Substantia nigra (tissue), 51 donors: ENCODE measurements at places on chromosomes 5 and 9.

GRCh38 chr9:117413346-117414219 lies 1.3 kb downstream of the ASTN2 start:
- no peak for DNase-seq

GRCh38 chr9:79681576-79681975 lies 109.8 kb downstream of the TLE4 start:
- no peak for DNase-seq

- DNase-seq: no peak
These were observed 548.4 kb upstream of the ZNF608 start for GRCh38 chr5:125294844-125295243.

- no peak for DNase-seq
These were observed 102.1 kb upstream of the CEP78 start for GRCh38 chr9:78133751-78134150.

DNA sequence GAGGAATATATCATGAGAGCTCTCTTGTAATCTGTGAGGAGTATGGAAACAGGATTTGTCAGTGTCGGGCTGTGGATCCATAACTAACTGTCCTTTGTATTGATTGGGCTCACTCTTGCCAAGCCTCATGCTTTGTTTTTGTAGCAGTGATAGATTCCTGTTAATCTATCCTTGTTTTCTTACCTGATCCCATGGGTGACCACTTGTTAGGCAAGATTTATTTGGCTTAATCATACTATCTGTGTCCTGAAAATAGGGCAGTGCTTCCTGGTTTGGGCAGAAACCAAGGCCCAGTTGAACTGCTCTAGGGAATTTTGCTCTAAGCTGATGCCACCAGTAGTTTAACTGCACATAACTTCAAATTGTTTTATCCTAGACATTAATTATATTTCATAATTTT lies 6.1 kb downstream of the NDFIP1 start:
- DNase-seq: no peak

GRCh38 chr9:89801341-89801740 lies 196.5 kb downstream of the GADD45G start:
- no peak for DNase-seq

GRCh38 chr9:136678624-136679023 lies 8.6 kb downstream of the AGPAT2 start:
- no peak for DNase-seq

DNA sequence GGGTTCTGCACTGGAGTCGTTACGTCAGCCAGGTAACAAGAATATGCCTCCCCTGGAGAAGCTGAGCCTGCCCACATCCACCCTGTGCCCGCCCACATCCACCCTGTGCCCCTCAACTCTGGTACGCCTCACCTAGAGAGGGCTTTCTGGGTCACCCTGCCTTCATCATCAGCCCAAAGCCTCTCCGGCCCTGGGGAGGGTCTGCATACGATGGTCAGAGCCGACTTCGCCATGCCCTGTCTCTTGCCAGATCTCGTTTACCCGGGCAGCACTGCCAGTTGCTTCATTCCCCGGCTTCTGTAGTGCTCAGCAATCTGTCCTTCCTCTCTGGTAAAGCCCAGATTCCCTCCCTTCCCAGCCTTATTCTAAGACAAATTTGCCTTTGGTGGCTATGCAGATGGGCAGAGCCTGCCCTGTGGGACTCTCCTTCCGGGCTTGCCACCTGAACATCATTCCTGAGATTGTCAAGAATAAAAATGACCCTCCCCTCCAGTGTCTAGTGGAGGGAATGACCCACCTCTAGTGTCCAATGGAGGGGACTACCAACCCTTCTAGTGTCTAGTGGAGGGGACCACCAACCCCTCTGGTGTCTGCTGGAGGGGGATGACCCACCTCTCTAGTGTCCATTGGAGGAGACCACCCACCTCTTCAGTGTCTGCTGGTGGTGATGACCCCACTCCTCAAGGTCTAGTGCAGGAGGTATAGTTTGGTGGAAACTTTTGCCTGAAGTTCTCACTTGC lies 3.4 kb downstream of the PLEKHG4B start:
- no peak for DNase-seq

DNA sequence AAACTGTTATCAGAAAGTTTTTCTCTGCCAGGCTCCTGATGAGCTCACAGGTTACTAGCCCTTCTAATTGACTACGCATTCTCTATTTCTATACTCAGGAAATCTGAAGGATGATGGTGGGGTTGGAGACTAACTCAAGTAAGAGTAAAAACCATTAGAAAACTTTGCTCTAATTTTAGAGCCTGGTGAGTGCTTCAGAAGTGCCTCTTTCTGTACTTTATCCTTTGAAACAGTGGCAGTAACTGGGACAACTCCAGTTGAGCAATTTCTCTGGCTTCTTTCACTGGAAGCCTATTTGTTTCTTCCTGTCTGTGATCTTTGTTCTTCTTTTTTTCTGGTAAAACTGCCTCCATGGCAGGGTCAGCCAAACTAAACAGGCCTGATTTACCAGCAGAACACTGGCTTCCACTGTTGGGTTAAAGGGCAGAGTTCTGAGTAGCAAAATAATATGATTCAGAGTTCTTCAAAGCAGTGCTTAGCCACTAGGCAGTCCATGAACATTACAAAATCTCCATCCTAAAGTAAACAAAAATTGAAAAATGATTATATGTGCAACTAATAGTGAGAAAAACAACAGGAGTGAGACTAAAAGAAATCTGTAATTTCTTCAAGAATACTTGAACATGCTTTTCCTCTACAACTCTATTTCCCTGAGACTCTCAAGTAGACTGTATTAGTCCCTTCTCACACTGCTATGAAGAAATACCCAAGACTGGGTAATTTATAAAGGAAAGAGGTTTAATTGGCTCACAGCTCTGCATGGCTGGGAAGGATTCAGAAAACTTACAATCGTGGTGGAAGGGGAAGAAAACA lies 79.8 kb downstream of the MROH2B start:
- no peak for DNase-seq

- DNase-seq: no peak
These were observed 29.2 kb downstream of the NSUN2 start for GRCh38 chr5:6603643-6604042.

- no peak for DNase-seq
These were observed 50.2 kb upstream of the ZFAND5 start for GRCh38 chr9:72415163-72415562.

GRCh38 chr9:118038713-118039112 lies 334.5 kb downstream of the TLR4 start:
- no peak for DNase-seq

DNA sequence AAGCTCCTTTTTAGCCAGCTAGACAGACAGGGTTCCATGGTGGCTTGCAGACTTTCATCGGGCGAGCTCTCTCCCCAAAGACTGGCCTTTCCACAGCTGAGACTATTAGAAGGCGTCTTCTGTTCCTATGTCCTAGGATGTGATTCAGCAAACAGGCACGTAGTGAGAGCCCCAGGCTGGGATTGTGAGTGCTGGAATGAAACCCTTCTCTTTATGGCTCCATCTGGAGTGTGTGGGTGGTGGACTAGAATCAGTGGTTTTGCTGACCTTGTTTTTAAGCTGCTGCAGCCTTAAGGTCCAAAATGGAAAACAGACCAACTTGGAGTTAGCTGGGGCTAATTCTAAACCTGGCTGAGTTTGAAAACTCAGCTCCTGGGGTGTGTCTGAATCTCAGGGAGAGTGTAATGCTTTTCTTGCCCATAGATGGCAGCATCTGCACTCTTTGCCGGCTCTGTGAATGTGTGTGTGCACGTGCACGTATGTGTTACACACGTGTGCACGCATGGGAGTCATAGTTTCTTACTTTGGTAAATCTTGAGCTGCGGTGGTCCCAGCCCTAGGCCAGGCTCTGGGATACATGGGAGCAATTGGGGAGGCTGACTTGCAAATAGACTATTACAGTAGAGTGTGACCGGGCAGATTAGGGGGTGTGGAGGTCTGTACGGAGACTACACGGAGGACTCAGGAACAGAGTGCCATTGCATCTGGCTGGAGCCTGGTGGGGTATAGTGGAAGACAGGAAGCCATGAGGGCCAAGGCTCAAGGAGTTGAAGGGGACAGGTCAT lies 10.7 kb downstream of the GSN start:
- DNase-seq: peak; percentile 54

DNA sequence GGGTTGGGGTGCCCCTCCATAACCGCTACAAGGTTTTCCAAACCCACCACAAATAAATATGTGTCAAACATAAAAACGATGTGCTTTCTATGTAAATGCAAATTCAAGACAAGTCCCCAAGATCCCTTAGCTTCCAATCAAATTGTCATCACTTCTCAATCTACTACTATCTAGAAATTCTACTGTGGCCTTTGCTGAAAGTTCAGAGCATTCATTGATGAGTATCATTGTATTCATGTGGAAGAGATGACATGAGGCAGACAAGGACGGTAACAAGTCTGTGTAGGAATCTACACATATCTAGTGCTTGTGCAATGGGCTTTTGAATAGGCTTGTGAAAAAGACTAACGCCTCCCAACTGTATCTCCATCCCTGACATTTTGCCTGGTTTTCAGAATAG lies 524.6 kb downstream of the PDE4D start:
- no peak for DNase-seq

DNA sequence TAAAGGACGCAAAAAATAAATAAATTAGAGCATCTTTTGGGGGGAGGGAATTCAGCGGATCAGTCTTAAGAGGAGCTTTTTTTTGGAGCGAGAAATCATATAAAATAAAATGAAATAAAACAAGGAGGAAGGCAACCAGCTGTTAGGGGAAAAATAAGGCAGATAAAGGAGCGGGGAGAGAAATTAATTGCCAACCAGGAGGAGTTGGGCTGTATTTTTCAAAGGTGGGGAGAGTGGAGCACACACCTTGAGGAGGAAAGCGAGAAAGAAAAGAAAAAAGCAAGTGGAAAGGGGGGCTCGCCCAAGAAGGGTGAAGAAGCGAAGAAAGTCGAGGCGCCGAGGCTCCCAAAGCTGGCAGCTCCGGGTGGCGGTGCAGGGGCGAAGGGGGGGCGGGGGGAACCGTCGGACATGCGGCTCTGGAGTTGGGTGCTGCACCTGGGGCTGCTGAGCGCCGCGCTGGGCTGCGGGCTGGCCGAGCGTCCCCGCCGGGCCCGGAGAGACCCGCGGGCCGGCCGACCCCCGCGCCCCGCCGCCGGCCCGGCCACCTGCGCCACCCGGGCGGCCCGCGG lies at the start of gene PAPPA:
Gene PAPPA, plus strand, starts transcription at position 27 of the 569 bp plus-strand sequence. Its CDS starts 382 bp downstream, at position 409.
- no peak for DNase-seq

DNA sequence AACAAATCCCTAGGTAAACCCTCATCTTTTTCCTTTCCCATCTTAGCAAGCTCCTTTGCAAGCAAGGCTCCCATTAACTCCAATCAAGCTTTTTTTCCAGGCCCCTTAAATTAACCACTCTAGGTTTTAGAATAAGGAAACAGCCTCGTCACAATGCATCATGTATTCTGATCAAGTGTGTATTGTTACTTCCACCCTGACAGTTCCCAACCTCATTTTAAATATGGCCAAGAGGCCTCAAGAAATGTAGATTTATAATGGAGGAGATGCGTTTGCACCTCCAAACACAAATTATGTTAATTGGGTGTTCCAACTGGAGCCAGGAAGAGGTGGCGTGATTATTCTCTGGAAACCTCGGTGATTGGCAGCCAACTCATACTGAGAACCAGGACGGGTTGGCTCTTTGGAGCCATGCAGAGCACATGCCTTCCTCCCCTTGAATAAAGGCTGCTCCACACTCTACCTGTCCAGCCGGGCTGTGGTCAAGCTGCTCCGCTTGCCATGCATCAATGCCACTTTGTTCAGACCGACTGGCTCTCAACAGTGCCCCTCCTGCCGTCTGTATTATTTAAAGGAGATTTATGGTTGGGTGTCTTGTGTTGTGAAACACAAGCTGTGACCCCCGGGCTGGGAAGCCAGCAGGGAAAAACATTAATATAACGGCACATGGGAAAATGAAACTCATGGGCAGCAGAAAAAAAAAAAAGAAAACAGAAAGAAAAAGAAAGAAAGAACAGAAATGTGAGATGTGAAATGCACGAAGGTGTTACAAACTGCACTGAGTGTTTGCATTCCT lies 191.1 kb downstream of the EBF1 start:
- no peak for DNase-seq

DNA sequence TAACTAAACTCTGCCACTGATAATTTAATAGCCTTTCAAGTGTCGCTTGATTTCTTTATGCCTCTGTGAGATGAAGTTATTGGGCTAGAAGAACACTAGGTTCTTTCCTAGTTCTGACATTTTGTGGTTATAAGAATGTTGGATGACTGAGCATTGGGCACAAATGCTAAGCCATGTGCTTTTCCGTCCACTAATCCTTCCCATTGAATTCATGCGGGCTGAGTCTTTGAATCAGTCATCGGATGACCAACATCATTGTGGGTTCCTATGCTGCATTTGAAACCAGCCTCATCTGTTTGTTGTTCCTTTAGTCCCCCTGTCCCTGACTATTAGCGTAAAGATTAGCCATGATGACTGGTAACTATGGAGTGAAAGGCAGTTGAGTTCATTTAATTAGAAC lies 58.5 kb downstream of the ALDH1A1 start:
- DNase-seq: no peak

GRCh38 chr5:119276978-119277377 lies 78.8 kb upstream of the TNFAIP8 start:
- DNase-seq: no peak

DNA sequence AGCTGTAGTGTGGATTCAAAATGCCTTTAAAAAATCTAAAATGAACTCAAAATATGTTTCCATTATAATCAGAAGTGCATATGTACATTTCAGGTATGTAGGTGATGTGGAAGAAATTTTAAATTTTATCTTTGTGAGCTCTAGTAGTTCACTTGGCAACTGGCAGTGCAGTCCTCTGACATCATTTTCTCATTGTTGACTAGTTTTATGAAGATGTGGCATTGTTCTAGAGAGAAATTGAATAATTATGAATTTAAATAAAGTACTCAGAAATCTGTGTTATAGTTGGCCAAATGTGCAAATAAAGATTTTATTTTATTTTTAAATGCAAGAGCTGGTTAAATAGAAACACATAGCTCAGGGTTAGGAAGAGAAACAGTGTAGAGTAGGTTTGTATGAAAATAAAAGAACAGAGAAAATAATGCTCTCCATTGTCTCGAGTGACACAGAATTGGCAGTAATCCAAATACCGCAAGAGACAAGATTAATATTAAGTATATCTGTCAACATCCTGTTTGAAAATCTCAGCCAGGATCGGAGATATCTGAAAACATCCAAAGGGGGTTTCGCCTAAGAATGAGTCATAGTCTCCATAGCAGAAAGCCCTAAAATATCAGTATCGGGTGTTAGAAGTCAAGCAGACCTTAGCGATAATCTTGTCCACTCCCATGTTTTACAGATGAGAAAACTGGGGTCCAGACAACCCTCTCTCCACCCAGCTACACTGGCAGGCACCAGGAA lies 189.4 kb downstream of the CCDC192 start:
- no peak for DNase-seq

DNA sequence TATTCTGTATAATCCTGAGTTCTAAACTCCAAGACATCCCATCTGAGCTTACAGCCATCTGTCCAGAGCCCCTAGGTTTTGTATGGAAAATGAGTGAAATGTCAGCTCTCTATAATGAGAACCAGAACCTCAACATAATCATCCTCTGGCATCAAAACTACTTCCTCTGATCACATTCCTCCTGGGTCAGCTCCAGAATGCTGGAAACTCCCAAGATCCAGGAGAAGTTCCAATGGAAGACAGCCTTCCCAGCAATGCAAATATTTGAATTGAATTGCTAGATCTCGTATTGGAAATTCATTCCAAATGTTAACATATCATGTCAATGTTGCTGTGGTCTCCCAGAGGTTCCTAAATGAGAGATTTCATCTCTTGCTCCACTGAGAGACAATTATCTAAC lies 23.8 kb downstream of the C9 start:
- DNase-seq: no peak
